ENCODE measurements at places on chromosomes 3 and 15. TPM values are rescaled to one million over a fixed set of nuclear protein-coding genes. Genes with fewer than 3 reads are reported as not detected.

The HYKK gene
- 5.8 TPM for total RNA-seq

The CLDN16 gene
- 0.16 TPM for total RNA-seq

The CCDC39 gene
- not detected for total RNA-seq

The UBAP1L gene
- 0.93 TPM for total RNA-seq

The ABI3BP gene
- 1.6 TPM for total RNA-seq

The PPP1R14D gene
- not detected for total RNA-seq

The C2CD4A gene
- 0.17 TPM for total RNA-seq

The COL6A6 gene
- not detected for total RNA-seq

The CD200R1 gene
- 0.10 TPM for total RNA-seq

The GREM1 gene
- 2.4 TPM for total RNA-seq

The PCOLCE2 gene
- 21.8 TPM for total RNA-seq

The MORC1 gene
- not detected for total RNA-seq

The ARHGAP31 gene
- total RNA-seq = 0.89 TPM

The GOLGA6D gene
- total RNA-seq = not detected

The MASP1 gene
- not detected for total RNA-seq

The MTFMT gene
- total RNA-seq = 27.5 TPM

The FBXW12 gene
- total RNA-seq = not detected

The FAM3D gene
- total RNA-seq = not detected

The ASB14 gene
- total RNA-seq = not detected

The ATP13A5 gene
- not detected for total RNA-seq

The REC114 gene
- not detected for total RNA-seq

The PAK6 gene
- total RNA-seq = 0.21 TPM

The CLEC3B gene
- total RNA-seq = not detected

The MYZAP gene
- total RNA-seq = 1.3 TPM

The ITIH1 gene
- not detected for total RNA-seq

The NOX5 gene
- 0.24 TPM for total RNA-seq

The CPN2 gene
- not detected for total RNA-seq

The ZNF774 gene
- 1.0 TPM for total RNA-seq

The SEMA3G gene
- total RNA-seq = 0.06 TPM

The KBTBD13 gene
- not detected for total RNA-seq

The PGBD4 gene
- 1.5 TPM for total RNA-seq

The SIDT1 gene
- total RNA-seq = 0.32 TPM

The RGMA gene
- total RNA-seq = 0.49 TPM

The ATP13A4 gene
- not detected for total RNA-seq

The RNF123 gene
- total RNA-seq = 14.6 TPM

The IMPG2 gene
- not detected for total RNA-seq

The H1-8 gene
- not detected for total RNA-seq

The SLMAP gene
- 17.4 TPM for total RNA-seq

The DPPA2 gene
- total RNA-seq = not detected

The SLC28A2 gene
- not detected for total RNA-seq

The SHC4 gene
- 0.92 TPM for total RNA-seq

The PHLDB2 gene
- 17.1 TPM for total RNA-seq

The GOLGA6A gene
- total RNA-seq = 0.09 TPM

The PLCH1 gene
- total RNA-seq = 0.92 TPM

The AGBL1 gene
- total RNA-seq = not detected

The CACNA2D2 gene
- total RNA-seq = 0.53 TPM

The UBE2Q2 gene
- 42.5 TPM for total RNA-seq

The WDR82 gene
- 47.3 TPM for total RNA-seq

The SPTBN5 gene
- total RNA-seq = 0.17 TPM
